ENCODE measurements at places on chromosomes 1 and 21.

- DNase-seq = no peak
These were observed 106.2 kb upstream of the DPT start for GRCh38 chr1:168835176-168835575.

DNA sequence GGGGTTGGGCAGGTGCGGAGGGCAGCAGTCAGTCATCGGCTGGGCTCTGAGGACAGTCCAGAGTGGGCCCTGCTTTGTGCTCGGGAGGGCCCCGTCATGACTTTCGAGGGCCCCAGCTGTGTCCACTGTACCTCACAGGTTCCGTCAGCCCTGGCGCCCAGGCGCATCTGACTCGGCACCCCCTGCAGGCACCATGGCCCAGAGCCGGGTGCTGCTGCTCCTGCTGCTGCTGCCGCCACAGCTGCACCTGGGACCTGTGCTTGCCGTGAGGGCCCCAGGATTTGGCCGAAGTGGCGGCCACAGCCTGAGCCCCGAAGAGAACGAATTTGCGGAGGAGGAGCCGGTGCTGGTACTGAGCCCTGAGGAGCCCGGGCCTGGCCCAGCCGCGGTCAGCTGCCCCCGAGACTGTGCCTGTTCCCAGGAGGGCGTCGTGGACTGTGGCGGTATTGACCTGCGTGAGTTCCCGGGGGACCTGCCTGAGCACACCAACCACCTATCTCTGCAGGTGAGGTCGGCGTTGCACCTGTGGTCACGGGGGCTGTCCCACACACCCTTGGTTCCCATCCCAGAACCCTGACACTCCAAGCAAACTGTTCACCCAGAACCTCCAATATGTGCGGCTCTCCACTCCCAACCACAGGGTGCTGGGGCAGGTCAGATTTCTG is 7.8 kb downstream of the PODN start:
- DNase-seq = no peak

- no peak for DNase-seq
These were observed 155.1 kb upstream of the DNAH14 start for GRCh38 chr1:224774378-224774777.

GRCh38 chr1:12616709-12617373 is 1.2 kb downstream of the DHRS3 start:
- peak; percentile 59 for DNase-seq

GRCh38 chr1:45205011-45205909 is 1.1 kb downstream of the ZSWIM5 start:
- peak; percentile 71 for DNase-seq

DNA sequence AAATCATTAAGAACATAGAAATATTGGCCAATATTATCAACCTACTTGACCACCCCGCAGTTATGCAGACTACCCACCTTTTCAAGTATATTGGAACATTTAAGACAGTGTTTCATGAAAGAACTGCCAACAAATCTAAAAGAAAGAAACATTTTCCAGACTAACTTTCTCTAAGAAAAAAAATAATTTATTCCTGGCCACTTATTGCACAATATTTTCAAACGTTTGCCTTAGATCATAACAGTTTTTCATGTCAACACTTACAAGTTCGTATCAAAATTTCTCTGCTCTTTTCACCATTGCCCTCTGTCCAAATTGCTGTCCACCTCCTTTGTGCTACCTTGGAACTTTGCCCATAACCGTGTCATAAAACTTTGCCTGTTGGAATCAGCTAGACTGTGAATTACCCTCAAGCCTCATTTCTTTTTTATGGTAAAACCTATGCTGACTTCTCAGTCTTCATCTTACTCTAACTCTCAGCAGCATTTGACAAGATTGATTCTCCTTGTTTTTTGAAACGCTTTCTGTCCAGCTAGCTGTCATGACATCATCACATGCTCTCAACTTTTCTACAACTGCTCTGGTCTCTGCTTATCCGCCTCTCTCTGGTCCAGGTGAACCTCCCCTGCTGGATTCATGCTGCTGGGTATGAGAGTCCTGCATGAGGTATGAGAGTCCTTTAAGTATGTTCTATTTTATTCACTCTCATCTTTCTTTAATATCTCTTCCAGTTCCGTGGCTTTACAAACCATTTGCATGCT is 92.8 kb upstream of the CHRM3 start:
- no peak for DNase-seq

DNA sequence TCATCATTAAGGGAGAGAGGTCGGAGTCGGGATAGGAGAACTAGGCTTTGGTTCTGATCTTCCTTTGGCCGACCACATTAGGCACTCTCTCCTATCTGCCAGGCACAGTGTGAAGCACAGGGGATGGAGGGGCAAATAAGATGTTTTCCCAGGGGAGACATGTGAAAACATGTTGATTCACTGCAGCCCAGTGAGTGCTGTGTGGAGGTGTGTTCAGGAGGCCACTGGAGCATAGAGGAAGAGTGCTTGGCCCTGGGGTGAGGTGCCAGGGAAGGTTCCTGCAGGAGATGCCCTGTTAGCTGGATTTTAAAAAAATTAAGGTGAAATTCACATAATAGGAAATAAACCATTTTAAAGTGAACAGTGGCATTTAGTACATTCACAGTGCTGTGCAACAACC is 3.7 kb downstream of the VANGL2 start:
- no peak for DNase-seq

DNA sequence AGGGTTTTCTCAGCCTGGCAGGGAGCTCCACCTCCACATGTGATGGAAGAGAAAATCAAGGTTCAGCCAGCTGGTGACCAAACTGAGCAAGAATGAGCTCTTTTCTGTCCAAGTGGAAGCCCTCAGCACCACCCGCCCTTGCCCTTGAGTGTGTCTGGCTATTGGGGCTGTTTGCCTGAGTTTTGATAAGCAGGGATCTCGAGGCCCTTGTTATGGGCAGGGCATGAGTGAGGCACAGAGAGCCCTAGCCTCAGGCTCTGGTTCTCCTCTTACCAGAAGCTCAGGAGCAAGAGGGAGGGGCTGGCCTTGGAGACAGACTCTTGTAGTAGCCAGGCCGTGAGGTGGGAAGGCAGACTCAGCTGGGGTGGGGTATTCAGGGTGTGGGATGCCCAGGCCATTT is 37.5 kb upstream of the ARF1 start:
- no peak for DNase-seq

- DNase-seq = peak; percentile 80
These were observed 356.4 kb upstream of the ESRRG start for GRCh38 chr1:217079584-217079983.

DNA sequence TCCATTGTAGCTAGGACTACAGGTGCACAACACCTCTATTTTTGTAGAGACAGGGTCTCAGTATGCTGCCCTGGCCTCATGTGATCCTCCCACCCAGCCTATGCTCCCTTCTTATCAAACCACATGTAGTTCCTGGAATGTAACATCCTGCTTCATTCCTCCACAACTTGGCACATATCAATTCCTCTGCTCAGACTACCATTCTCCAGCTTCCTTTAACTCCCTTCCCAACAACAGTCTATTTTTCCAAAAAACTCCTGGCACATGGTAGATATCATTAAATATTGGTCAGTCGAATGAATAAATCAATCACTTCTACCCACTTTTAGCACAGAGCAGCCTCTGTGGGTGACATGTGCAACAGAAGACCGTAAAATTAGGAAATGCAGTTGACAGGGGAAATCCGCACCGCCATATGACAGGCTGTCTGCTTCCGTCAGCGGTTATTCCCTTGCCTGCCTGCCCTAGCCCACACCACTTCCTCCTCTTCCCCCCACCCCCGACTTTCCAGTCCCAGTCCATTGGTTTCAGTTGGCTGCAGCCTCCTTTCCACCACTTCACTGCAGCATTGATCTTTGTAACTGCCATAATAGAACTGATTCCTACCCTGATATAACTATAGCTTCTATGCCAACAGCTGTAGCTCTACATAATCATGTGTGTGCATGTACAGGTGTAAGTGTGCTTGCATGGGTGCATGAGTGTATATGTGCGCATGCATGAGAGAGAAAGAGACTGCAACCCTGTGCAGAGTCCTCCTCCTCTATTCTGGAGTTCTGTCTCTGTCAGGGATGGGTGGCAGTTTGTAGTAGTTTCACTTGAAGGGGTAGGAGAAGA is 6.8 kb upstream of the AKR1A1 start:
- no peak for DNase-seq

DNA sequence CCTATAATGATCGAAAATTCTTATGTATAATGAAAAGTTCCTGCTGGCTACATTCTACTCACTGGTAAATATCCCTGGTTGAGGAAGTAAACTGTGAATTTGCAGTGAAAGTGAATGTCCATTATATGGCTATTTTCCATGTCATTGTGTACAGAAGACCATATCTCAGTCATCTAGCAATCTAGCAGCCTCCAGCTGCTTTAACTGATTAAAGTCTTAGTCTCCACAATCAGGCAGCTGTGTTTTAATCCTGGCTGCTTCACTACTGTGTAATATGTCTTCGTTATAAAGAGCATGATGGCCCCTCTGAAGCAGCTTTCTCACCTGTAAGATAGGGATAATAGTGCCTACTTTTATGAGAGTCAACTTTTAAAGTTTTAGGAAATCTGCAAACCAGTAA is 11.4 kb downstream of the CLCA2 start:
- DNase-seq = no peak

- no peak for DNase-seq
These were observed 79.8 kb downstream of the PKN2 start for GRCh38 chr1:88763649-88764406.

DNA sequence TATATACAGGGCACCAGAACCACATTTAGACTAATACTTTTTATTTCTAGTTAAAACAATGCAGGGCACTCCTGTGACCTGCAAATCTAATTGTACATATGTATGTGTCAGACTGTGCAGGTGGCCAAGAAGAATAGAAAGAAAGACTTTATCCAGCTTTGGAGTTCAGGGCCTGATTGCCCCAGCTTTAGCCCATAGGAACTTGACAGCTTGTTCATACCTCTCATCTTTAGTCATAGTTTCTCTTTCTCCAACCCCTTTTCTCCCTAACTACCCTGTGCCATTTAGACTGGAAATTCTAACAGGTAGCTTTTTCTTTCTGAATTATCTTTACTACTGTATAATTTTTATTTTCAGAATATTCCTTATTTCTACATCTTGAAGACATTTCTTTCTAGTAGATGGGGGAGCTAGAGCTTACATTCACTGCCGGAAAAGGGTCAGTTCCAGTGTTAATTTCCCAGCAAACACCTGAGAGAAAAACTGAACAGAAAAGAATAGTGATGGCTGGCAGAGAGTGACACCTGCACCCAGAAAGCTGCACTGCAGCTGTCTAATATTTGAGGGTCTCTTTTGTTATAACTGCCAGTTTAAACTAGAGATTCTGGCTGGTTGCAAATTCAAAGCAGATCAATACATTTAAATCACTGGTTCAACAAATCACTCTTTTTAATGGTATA is 8.4 kb downstream of the YBX1 start:
- DNase-seq = no peak

DNA sequence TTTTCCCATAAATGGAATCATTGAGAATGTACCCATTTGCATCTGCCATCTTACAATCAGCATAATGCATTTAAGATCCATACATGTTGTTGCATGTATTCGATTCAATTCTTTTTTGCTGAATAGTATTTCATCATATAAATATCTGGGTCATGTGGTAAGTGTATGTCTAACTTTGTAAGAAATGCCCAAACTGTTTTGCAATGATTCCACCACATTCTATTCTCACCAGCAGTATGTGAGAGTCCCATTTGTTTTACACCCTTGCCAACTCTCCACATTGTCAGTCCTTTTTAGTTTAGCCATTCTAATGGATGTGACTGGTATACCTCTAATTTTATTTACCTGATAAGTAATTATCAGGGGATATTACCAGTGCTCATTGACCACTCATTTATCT is 115.8 kb upstream of the PBX1 start:
- DNase-seq = no peak

- no peak for DNase-seq
These were observed 338.6 kb upstream of the SNX7 start for GRCh38 chr1:98322966-98323365.

GRCh38 chr1:147505568-147505967 is 35.7 kb upstream of the BCL9 start:
- peak; percentile 39 for DNase-seq

GRCh38 chr21:23585419-23585818 is 2021.9 kb downstream of the MRPL39 start:
- no peak for DNase-seq

DNA sequence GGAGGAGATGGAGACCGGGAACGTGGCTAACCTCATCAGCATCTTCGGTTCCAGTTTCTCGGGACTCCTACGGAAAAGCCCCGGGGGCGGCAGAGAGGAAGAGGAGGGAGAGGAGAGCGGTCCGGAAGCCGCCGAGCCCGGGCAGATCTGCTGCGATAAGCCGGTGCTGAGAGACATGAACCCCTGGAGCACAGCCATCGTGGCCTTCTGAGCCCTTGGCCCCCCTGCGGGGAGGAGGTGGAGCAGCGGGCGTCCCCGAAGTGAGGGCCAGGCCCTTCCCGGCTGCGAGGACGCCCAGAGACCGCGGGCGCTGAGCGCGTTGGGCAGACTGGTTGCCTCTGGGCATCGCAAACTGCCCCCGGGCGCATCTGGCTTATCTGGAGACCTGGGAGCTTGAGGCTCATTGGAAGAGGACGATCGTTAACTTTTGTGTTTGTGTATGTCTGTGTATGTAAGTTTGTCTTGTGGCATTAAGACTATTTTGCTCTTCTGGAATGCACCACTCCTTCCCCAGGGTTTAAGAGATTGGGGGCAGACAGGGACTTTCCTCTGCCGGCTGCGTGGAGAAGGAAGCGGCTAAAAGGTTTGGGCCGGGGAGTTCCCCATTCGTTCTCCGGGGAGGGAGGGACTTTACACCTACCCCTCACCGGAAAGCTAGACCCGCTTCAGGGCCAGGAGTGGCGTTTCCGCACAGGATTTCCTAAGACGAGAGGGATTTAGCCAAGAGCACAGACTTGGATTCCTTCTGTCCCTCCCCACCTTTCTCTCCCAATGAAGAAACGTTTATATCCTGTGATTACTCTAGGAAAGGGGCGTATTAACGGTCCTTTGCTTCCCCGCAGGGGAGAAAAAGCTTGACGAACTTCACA is 1.4 kb downstream of the IER5 start:
- DNase-seq = peak; percentile 67

DNA sequence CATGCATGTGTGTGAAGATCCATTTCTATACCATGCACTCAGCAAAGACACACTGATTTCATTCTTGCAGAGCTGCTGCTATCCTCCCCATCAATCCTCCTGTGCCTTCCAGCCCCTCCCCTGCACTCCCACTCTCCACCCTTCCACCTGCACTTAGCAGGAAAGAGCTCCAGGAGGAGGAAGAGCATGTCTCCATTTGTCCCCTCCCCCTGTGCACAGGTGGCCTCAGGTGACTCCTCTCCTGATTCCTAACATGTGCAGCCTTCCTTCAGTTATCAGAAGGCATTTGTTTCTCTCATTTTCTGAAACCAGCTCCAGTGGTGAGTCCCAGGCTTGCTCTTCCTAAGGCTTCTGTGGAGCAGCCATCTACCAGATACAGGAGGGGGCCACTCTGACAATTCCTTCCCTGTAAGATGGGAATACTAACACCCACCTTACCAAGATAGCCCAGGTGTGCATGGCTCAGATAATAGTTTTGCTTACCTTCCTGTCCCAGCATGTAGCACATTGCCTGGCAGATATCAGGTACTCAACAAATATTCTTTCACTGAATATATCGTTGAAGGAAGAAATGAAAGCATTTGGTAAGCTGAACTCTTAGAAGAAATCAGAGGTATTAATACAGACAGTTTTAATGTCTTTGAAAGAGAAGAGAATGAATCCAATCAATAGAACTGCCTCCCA is 21.9 kb upstream of the FAM3B start:
- no peak for DNase-seq
